ENCODE measurements at places on chromosomes 16 and 17.
A peak's percentile ranks its signal among the peaks of the same experiment; 100 is the strongest.

DNA sequence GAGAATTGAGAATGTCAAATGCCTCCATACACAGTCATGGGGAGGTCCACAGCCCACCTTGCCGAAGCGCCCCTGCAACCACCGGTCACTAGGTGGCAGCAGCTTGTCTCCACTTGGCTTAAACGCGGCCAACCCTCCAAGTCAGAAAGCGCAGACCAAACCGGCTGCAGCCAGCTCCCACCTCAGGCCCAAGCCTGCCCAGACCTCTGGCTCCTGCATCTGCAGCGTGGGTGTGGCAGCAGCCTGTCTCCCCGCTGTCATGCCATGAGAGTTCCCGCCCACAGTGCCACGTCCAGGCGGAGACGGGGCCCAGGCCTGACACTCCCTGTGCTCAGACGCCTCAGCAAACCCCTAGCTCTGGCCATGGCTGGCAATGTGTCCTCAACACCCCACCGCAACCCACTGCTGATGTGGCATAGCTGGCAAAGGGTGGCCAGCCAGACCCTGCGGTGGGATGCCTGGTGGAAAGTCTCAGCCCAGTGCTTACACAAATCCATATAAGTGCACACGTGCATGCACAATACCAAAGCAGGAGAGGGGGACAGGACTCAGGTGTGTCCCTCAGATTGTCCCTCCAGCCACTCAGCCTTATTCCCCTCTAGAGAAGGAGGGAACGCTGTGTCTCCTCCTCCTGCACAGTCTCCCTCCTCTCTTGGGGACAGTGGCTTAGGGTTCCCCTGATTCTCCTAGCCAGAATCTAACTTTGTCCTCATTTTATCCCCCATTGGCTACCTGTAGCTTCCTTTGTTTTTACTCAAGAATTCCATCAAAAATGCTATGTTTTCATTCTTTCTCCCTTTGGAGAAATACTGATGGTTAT is 10.9 kb downstream of the COPZ2 start:
- DNase-seq: peak; percentile 62

- no peak for DNase-seq
Measured at GRCh38 chr16:53498984-53499383, 4.0 kb downstream of the AKTIP start.

DNA sequence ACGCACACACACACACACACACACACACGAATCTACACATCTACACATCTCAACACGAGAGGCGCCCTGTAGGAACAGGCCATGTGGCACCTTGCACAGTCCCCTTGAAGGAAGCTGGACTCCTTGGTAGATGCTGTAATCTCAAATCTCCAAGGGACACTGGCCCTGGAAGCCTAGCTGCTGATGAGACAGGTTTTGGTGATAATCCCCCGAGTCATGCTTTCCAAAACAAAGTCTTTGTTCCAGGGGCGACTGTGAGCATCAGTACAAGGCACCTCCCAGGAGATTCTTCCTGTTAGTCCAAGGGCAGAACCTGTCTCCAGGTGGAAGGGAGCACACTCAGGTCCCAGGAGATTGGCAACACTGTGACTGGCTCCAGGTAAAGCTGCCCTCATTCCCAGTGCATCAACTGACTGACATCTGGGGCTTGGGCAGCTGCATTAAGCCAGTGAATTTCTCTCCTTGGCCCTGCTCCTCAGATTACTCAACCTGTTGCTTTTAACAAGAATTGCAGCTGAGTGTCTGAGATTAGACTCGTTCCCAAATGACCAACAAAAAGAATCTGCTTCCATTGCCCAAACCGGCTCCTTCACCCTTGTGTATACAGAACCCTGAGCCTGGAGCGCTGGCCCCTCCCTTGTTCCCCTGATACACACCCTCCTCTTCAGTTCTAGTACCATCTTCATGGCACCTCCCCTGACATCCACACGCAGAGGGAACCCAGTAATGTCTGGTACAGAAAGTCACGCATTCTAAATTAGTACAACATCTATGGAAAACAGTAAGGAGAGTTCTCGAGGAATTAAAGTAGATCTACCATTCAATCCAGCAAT is 13.9 kb upstream of the TNRC6C start:
- DNase-seq: peak; percentile 59

- DNase-seq: no peak
Measured at GRCh38 chr17:20084621-20085282, 75.6 kb downstream of the SPECC1 start.

GRCh38 chr16:4266372-4266771 is 6.5 kb downstream of the TFAP4 start:
- DNase-seq: no peak

DNA sequence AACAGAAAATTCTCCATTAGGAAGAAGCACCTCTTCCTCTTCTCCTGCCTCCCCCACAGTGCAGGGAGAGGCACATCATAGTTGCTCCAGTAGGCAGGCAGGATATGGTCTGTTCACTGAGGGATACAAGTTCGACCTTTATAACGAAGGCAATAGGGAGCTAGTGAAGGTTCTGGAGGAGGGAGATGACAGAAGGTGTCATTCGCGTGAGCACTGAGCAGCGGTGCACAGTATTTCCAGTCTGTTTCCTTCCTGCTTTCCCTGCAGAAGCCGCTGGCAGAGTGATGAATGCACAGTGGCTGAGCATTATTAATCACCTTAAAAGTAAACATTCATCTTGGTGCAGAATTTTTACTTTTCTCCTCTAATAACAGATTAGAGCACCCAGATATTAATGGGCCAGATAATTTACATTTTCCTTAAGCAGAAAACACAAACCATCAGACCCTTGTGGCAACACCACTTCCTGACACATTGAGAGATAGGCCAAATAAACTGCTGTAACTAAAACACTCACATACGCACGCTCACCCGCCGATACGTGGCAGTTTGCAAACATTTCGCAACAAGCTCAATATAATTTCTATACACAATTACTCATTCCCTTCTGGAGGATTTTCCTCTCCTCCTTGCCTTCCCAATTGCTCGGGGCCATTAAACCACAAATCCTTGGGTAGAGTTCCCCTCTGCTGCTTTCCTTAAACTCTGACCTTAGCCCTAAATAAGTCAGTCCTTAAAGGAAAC is 69.5 kb downstream of the AIPL1 start:
- no peak for DNase-seq

- DNase-seq: no peak
Measured at GRCh38 chr16:84897911-84898377, 78.2 kb downstream of the CRISPLD2 start.

DNA sequence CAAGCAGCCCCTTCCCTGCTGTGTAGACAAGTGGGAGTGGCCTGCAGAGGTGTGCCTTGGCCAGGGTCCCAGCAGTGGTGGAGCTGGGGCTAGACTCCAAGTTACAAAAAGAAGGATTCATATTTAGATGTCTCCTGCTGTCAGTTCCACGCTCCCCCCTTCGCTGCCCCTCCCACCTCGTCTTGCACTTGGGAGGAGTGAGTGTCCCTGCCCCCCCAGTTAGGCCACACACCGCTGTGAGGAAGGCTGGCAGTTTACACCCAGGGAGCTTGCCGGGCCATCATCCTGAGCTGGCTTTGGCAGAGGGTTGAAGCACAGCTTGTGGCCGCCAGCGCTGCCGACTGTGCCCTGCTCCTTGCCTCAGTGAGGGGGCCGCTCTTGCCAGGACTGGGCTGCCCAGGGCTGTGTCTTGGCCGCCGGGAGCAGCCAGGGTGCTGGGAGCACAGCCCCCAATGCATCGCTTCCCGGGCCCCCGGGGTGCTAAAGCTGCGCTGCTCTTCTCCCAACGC is 44.3 kb downstream of the ELAC2 start:
- DNase-seq: no peak

Data from NCI-H2171 (cell line).